T-helper 17 cell (primary cell): ENCODE measurements at places on chromosomes 1 and 21. TPM values are rescaled to one million over a fixed set of nuclear protein-coding genes. Genes with fewer than 3 reads are reported as not detected.

DNA sequence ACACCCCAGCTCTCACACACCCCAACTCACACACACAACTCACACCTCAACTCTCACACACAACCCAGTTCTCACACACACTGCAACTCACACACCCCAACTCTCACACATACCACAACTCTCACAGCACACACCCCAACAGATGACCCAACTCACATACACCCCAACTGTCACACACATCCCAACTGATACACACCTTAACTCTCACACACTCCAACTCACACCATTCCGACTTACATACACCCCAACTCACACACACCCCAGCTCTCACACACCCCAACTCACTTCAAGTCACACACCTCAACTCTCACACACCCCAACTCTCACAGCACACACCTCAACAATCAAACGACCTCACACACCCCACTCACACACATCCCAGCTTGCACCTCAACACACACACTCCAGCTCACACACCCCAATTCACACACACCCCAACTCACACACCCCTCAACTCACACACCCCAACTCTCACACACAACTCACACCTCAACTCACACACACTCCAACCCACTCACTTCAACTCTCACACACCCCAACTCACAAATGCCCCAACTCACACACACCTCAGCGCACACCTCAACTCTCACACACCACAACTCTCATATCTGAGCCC lies 66.3 kb downstream of the SETD4 start:
- no peak overlapping the region for H3K4me3 ChIP-seq
- no peak for DNase-seq
- H3K4me1 ChIP-seq: peaks cover 3% of the 10 kb centered on the region
- H3K27ac ChIP-seq: no peak overlapping the region

DNA sequence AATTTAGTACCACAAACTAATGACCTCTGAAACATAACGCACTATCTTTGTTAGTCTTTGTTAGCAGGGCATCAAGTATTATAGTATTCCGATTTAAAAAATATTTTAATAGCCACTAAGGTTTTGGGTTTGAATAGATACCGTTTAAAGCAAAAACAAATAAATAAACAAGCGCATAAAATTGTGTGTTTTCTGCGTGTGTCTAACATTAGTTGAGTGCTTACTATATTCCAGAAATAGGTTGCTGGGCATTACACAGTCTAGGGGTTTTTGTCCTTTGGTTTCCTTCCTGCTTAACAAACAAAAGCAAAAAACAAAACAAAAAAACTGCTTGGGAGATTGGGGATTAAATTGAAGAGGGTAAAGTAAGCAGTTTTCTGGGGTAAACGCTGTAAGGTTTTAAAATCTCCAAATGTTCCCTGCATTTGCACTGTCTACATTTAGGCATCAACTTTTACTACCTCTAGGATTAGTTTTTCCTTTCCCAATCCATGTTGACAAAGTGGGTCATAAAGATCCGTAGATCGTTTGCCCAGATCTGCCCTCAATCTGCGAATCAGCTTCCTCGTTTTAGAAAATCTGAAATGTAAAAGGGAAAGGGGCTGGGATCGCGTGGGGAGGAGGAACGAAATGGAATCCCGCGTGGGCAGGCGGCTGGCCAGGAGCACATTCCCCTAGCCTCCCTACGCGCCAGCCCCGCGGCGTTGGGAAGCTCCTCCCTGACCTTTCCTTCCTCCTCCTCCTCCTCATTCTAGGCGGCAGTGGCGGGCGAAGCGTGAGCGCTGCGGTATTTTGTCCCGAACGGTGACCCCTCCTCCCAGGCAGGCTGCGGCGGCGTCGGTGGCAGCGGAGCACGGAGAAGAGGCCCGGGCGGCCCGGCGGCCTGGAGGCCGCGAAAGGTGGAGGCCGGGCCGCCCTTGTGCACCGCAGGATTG lies at the start of gene KCTD3:
Gene KCTD3 (plus strand): TSS at position 749 of the 935 bp plus-strand sequence. CDS start 382 bp downstream, outside the sequence.
- no peak for DNase-seq
- H3K4me1 ChIP-seq: peaks cover 14% of the 10 kb centered on the region
- peak within 1 kb of the TSS; percentile 79 for H3K27ac ChIP-seq
- peak within 1 kb of the TSS; percentile 93 for H3K4me3 ChIP-seq

- no peaks in the 10 kb centered on the region for H3K27me3 ChIP-seq
- DNase-seq: no peak
- peaks cover 30% of the 10 kb centered on the region for H3K4me1 ChIP-seq
- peak overlapping the region; percentile 60 for H3K27ac ChIP-seq
- no peak overlapping the region for H3K4me3 ChIP-seq
Observed at GRCh38 chr1:54390655-54391054, 15.5 kb downstream of the SSBP3 start.

GRCh38 chr1:166902279-166902678 lies 26.2 kb upstream of the TADA1 start:
- DNase-seq: no peak
- peaks cover 7% of the 10 kb centered on the region for H3K4me1 ChIP-seq
- peaks cover 2% of the 10 kb centered on the region for H3K36me3 ChIP-seq
- H3K27me3 ChIP-seq: peaks cover 36% of the 10 kb centered on the region

DNA sequence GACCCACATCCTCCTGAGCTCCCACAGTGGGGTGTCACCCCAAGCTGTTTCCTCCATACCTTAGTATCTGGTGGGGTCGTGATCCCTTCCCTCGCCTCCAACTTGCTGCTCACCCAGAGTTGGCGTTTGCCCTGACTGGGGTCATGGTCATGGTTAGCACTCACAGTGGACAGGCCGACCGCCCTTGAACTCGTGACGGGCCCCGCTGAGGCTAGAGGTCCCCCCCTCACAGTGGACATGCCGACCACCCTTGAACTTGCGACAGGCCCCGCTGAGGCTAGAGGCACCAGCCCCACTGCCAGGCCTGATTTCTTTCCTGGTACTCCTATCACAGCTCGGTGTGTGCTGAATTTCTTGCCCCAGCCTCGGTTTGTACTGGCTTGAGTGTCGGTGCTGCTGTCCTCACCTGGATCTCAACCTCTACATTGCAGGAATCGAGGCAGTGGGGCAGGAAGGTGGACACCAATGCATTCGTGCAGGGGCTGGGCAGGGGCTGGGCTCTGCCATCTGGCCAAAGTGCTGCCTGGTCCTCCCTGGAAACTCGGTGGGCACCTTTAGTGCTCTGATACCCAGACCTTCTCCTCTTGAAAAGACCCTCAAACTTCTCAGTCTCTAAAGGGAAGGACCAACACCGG lies 37.5 kb upstream of the AJAP1 start:
- H3K4me1 ChIP-seq: no peaks in the 10 kb centered on the region
- DNase-seq: no peak
- no peaks in the 10 kb centered on the region for H3K36me3 ChIP-seq
- peaks cover 36% of the 10 kb centered on the region for H3K27me3 ChIP-seq
- H3K4me3 ChIP-seq: no peak overlapping the region

C1orf226 gene
- not detected for total RNA-seq

PEA15 gene
- 19.6 TPM for total RNA-seq

SPRR3 gene
- total RNA-seq: not detected

GPX7 gene
- total RNA-seq: 13.4 TPM

ADGRB2 gene
- total RNA-seq: 1.0 TPM

RNF186 gene
- total RNA-seq: not detected

KRTAP12-4 gene
- not detected for total RNA-seq

BEND5 gene
- 0.92 TPM for total RNA-seq
